A549 treated with CORT108297 at 1 μM for 4 hours (cell line): ENCODE measurements at places on chromosomes 12 and 14. TPM values are rescaled to one million over a fixed set of nuclear protein-coding genes. Genes with fewer than 3 reads are reported as not detected.

The KRT79 gene
- total RNA-seq: 0.05 to 0.14 TPM (median 0.09 TPM) in 4 of 5 replicates, not detected in the other

The NANOG gene
- not detected in 5 replicates for total RNA-seq

The PTPN21 gene
- 7.6 to 10.5 TPM (median 8.7 TPM) in 5 replicates for total RNA-seq

The SYNE3 gene
- total RNA-seq: 0.14 to 0.50 TPM (median 0.36 TPM) in 5 replicates

The SLC10A1 gene
- total RNA-seq: not detected in 5 replicates

The NTN4 gene
- total RNA-seq: 44.5 to 54.5 TPM (median 50.9 TPM) in 5 replicates

The PTPRR gene
- 0.24 to 0.45 TPM (median 0.37 TPM) in 5 replicates for total RNA-seq

The HOXC5 gene
- 0.57 to 0.85 TPM (median 0.73 TPM) in 5 replicates for total RNA-seq

The DPF3 gene
- total RNA-seq: 0.11 to 0.22 TPM (median 0.13 TPM) in 5 replicates

The KERA gene
- not detected in 5 replicates for total RNA-seq

The OAS3 gene
- 22.3 to 31.0 TPM (median 27.9 TPM) in 5 replicates for total RNA-seq
